ENCODE measurements at places on chromosomes 11 and 22.
A peak's percentile ranks its signal among the peaks of the same experiment; 100 is the strongest.

DNA sequence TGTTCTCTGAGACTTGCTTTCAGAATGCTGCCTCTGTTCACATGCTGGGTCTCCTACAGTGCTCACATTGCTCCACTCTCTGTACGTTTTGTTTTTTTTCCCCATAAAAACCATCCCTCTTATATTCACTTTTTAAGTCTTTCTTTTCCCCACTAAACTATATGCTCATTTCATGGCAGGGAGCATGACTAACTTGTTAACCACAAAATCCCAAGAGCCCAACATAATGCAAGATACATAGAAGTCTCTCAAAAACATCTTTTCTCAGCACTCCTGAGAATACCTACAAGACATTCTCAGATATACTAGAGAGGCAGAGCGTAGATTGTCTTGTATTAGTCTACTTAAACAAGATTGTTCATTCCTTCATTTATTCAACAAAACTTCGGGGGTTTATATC lies 73.3 kb downstream of the FAM76B start:
- no peak for DNase-seq

DNA sequence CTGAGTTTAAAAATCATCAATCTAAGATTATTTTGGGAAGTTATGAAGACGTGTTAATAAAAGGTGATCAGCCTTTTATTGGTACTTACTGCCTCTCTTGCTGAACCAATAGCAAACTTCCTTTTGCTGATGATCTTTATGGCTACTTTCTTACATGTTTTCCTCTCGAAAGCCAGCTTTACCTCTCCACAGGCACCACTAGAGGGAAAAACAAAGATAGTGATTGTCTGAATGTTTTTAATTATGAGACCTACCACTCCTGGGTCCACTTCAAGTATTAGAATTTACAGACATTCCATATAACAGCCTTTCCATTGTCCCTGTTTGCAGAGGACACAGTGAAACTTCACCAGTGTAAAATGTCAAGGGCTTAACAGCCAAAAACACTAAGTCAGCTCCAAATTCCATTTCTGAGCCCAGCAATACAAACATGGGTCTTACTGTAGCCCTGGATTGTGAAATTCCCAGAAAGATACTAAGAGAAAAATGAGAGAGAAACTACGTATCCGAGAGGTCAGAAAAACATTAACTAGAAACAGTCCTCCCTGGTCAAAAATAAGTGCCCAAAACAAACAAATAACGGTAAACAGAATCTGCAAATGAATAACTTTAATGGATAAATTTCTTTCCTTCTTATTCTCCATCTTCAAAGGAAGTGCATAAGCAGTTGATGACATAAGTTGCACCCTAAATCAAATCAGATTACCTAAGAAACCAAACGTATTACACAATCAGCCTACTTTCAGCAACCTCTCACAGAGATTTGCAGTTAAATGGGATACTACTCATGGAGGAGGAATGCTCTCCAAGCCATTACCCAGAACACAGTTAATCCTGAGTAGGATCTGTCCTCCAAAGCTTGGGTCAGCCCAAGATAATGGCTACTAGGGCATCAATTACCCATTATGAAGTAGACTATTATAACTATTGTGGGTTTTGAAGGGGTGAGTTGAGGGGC lies 29.5 kb downstream of the CHEK2 start:
- no peak for DNase-seq

- DNase-seq, result no peak
Measured at GRCh38 chr11:76602431-76602861, 68.1 kb downstream of the LRRC32 start.

GRCh38 chr11:117986981-117987574 lies 884 bp downstream of the IL10RA start:
- peak; percentile 69 for DNase-seq

- no peak for DNase-seq
Measured at GRCh38 chr22:46848197-46848596, 85.7 kb downstream of the TBC1D22A start.

- no peak for DNase-seq
Measured at GRCh38 chr11:35541621-35542375, 16.4 kb upstream of the PAMR1 start.

DNA sequence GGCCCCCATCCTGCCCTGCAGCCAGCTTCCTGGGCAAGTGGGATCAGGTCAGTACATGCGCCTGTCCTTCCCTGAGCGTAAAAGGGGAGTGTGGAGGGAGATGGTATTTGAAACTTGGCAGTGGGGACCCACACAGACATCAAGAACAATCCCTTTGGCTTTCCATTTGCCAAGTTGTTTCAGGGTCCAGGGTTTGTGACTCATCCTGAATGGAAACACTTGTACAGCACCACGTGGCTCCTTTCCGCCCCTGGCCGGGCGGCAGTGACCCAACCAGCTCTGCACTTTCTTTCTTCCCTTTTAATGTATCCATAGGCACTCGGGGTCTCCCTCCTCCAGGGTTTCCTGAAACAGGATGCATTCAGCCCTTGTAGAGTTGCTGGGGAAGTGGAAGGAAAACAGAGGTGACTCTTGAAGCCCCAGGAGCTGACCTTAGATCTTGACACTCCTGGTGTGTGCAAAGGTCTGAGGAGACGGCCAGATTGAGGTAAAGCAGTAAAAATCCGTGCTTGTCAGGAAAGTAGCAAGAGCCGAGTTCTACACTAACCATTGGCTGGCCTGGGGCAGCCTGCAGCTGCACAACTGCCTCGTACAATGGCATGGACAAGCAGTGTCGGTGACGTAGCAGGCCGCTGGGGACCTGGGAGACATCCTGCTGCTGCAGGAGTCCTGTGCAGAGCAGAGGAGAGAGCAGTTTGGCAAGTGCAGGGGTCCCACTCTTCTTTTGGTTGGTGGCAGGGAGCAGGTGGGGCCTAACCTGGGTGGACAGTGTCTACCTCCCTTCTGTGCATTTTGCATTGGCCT lies 189.8 kb downstream of the SNX19 start:
- no peak for DNase-seq

GRCh38 chr22:22196833-22197477 lies 47.6 kb upstream of the VPREB1 start:
- no peak for DNase-seq

GRCh38 chr11:68682531-68682961 lies 1.8 kb upstream of the GAL start:
- DNase-seq, result peak; percentile 36

GRCh38 chr22:26229910-26230309 lies 60.6 kb downstream of the SEZ6L start:
- DNase-seq, result no peak

- no peak for DNase-seq
Measured at GRCh38 chr11:29171360-29171950, 845.4 kb downstream of the KCNA4 start.

GRCh38 chr11:127790592-127790991 lies 790.0 kb upstream of the KIRREL3 start:
- DNase-seq, result no peak

DNA sequence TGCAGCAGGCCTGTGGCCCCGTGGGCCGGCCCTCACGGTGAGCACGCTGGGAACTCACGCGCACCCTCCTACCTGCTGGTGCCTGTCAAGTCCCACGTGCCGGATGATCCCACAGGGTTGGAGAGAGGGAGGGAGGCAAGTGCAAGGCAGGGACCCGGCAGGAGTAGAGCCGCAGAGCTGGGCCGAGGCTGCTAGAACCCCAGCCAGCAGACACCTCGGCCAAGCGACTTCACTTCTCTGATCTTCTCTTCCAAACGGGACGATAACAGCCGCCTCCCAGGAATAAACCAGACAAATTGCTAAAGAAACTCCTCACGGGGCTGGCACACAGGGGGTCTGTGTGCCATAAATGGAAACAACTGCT lies 1232.8 kb downstream of the TBC1D22A start:
- DNase-seq, result no peak

DNA sequence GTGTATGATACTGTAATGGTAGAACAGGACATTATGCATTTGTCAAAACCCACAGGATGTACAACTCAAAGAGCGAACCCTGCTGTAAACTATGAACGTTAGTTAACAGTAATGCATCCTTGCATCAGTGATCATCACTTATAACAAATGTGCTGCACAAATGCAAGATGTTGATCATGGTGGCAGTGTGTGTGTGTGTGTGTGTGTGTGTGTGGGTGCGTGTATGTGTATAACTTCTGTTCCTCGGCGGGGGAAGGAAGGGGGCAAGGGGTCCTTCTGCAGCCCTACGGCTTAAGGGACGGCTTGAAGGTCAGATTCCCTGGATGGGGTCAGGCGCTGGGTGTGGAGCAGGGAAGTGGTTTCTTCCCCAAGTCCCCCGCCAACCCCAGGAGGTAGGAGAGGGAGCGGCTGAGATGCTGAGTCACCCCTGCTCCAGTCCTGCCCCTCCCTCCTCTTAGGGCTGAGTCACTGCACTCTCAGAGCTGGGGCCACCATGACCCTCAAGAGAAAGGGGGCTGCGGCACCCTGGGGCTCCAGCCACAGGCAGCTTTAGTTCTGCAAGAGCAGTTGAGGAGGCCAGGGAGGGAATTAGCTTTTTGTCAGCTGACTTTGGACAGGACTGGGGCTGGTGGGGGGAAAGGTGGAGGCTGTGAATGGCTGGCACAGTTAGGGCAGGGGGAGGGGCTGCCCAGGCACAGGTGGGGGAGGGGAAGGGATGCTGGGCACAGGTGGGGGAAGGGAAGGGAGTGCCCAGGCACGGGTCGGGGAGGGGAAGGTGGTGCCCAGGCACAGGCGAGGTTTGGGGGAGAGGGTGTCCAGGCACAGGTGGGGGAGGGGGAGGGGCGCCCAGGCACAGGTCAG lies 8.8 kb upstream of the CTSD start:
- peak; percentile 85 for DNase-seq

DNA sequence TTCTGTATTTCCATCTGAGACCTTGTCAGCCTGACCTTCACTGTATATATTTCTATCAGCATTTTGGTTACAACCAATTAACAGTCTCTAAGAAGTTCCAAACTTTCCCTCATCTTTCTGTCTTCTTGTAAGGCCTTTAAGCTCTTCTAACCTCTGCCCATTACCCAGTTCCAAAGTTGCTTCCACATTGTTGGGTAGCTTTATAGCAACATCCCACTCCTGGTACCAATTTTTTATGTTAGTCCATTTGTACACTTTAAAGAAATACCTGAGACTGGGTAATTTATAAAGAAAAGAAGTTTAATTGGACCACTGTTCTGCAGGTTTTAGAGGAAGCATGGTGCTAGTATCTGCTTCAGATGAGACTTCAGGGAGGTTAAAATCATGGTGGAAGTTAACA lies 1979.7 kb upstream of the RAG2 start:
- no peak for DNase-seq

DNA sequence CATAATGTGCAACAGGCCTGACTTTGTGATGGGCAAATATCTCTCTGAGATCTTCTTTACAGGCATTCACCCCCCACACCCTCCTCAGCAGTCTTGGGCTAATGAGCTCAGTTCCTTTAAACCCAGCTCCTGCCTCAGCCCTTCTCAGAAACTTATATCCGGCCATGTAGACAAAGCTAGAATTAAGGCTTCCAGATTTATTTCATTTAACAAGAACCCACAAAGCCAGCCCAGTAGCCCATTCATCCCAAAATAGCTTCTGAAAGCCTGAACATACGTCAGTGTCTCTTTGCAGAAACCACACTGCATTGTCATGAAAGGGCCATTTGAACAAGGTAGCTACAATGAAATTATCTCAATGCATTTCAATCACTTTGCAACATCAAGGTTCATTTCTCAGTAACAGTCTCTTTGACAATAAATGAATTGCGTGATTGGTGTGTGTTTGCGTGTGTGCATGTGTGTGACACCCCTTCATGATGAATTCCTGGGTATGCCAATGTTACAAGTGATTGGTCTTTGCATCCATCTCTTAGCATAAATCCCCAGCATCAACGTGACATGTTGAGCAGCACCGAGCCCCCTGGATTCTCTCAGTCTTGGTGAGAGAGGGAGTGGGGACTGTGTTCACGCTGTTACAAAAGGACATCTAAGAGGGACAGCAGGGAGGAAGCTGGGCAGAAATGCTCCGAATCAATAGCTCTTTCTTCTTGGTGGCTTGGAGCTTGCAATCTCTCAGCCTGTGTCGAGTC lies 299.6 kb downstream of the KIRREL3 start:
- no peak for DNase-seq
